Activated CD4-positive, alpha-beta T cell treated with anti-CD3 and anti-CD28 coated beads, Interleukin-2, amount 50 U/mL, for 48 hours (primary cell): ENCODE measurements at places on chromosomes 5 and 9.

- DNase-seq: no peak
Measured at GRCh38 chr5:149338364-149338763, 6.9 kb upstream of the GRPEL2 start.

DNA sequence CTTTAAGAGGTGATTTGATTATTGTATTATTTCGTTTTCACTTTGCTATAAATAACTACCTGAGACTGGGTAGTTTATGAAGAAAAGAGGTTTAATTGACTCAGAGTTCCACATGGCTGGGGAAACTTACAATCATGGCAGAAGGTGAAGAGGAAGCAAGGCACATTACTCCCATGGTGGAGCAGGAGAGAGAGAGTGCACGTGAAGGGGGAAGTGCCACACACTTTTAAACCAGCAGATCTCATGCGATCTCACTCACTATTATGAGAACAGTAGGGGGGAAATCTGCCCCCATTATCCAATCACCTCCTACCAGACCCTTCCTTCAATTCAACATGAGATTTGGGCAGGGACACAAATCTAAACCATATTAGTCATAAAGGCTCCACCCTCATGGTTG, 36.1 kb upstream of the NDFIP1 start:
- DNase-seq: no peak

DNA sequence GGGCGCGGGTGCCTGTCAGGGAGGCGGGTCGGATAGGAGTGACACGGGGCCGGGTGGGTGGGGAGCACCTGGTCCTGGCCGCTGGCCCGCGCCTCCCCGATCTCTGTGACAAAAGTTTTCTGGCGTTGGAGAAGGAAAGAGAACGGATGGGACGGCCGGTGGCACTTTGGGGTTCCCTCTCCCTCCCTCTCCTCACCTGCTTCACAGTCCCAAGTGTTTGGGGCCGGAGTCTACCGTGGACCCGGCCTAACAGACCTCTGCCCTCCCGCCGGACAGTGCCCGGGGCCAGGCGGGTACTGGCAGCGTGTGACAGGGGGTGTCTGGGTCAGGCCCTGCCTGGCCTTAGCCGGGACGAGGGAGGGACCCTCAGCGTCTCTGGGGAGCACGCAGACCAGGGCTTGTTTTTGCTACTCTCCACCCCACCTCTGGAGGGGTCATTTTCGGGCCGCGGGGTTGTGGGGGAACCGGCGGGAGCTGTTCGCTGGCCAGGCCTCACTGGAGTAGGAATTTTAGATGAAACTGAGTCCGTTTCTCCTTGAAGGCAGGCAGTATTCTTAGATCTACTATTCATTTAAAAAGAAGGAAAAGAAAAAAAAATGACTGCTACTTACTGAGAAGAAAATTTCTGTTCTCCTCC, 1.7 kb downstream of the PRDM6 start:
- DNase-seq: no peak

DNA sequence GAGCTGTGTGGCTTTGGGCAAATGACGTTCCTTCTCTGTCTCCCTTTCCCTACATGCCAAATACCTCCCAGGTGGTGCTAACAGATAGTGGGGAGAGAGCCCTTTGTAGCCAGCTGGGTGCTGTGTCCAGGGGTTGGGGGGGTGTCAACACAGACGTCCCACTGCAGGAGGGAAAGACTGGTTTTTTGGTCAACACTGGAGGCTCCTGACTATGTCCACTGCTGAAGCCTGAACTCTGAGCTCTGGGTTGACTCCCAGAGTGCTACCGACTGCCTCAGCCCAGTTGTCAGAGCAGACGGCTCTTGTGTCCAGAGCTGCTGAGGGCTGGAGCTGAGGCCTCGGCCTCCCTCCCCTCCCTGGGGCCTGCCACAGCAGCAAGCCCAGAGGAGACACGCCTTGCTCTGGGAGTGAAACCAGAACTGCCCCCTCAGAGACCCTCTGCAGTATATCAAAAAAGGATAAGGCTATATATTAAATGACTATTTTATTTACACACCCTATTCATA, 14.8 kb upstream of the SLC25A51 start:
- no peak for DNase-seq

DNA sequence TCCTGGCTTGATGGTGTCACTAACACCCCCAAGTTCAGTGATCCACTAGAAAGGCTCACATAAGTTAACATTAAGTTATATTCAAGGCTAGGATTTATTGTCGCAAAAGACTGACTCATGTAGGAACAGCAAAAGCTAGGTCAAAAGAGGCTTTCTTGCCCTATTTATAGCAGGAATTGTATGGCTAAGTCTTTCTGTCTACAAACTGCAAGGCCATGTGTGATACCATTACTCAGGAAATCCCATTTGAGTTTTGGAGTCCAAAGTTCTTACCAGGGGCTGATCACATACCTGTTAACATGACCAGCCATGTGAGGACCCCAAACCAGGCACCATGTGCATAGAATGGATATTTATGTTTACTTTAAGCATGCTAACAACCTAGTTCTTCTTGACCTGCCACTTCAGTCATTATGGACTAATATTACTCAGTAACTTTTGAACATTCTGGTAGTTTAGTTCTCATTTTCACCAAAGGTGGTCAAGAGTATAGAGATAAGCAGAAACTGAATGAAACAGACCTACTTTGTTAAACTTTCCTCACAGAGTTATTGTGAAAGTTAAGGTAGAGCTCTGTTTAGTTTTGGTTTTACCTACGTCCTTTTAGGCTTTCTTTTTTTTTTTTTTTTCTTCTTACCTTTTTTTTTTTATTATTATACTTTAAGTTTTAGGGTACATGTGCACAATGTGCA, 281.1 kb downstream of the FER start:
- no peak for DNase-seq

GRCh38 chr5:54281960-54282692, 28.2 kb downstream of the ARL15 start:
- DNase-seq: no peak

DNA sequence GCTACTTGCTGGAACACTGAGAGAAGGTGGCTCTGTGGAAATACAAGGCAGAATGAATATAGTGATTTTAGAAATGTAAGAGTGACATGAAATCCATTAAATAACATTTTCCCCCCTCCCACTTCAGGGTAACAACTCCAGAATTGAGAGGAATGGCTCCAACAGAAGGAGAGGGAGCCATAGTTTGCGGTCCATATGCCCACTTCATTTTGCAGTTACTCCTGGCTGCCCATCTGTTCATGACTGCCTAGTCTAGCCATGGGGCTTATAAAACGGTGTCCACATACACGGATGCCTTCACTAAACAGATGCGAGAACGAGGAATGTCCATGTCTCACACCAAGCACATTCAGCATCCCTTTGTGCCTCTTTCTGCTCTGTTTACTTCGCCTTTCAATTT, 186.7 kb downstream of the TMEM38B start:
- no peak for DNase-seq

DNA sequence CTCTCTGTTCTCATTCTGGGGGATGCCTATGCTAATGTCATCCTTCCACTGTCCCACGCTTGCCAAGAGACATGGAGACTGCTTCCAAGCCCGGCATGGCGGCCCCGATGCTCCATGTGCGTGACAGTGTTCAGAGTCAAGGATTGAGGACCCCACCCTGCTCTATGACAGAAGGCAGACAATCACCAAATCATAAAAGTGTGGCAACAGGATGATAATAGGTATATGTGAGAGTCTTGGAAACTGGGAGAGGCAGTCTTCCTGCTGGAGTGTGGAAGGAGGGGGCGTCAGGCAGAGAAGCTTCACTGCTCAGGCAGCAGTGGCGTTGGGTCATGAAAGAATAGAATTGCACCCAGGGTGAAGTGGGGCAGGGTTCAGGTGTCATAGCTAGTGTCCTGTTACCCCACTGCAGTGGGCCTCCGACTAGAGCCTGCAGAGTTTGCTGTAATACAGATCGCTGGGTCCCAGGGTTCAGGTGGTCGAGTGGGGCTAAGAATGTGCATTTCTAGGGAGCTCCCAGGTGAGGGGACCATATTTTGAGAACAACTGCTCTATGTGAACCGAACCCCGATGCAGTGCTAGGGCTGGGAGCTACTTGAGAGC, 12.5 kb upstream of the GADD45G start:
- DNase-seq: no peak

- DNase-seq: peak; percentile 86
Measured at GRCh38 chr9:133406480-133407307, 11.1 kb downstream of the REXO4 start.

DNA sequence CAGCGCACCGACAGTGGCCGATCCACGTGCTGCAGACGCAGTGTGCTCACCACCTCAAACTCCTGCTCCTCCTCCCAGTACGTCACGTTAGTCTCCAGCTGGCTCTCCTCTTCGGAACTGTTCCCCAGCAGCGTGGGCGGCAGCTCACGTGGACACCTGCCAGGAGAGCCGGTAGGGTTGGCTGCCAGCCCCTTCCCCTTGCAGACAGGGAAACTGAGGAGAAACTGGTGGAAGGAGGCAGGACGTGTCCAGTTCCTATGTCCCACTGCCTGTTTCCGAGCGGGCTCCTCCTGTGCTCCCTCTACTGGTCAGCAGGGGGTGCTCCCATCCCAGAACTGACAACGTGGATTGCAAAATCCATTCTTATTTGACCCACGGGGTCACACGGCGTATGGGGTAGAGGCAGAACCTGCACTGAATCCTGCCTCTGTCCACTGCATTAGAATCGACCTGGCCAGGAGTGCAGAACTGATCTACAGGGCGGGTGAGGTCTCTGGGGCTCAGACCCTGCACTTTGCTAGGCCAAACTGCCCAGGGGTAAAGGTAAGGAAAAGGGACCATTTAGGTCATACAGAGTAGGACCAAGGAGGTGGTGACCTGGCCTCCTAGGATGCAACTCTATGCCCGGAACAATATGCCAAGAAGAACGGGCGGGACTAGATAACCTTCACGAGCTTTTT, 25.7 kb downstream of the PDGFRB start:
- peak; percentile 55 for DNase-seq

DNA sequence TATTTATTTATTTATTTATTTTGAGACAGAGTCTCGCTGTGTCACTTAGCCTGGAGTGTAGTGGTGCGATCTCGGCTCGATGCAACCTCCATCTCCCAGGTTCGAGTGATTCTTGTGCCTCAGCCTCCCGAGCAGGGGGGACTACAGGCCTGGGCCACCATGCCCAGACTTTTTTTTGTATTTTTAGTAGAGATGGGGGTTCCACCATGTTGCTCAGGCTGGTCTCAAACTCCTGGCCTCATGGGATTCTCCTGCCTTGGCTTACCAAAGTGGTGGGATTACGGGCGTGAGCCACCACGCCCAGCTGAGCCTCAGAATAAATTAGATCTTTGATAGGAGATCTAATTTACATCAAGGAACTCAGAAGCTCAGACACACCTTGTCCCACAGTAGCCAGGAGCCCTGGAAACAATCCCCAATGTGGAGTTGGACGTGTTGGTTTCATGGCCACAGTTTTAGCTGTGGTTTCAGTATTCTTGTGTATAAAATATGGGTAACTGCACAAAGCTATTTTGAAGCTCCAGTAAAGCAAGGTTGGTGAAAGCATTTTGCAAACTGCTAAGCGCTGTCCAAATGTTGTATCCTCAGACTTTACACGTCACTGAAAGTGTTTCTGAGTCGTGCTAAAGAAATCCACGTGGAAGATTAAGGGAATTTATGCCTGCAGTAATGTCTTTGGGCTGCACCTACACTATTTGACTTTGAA, 3.0 kb upstream of the HNRNPAB start:
- DNase-seq: no peak

GRCh38 chr5:146426853-146427618, 20.1 kb upstream of the TCERG1 start:
- DNase-seq: no peak

DNA sequence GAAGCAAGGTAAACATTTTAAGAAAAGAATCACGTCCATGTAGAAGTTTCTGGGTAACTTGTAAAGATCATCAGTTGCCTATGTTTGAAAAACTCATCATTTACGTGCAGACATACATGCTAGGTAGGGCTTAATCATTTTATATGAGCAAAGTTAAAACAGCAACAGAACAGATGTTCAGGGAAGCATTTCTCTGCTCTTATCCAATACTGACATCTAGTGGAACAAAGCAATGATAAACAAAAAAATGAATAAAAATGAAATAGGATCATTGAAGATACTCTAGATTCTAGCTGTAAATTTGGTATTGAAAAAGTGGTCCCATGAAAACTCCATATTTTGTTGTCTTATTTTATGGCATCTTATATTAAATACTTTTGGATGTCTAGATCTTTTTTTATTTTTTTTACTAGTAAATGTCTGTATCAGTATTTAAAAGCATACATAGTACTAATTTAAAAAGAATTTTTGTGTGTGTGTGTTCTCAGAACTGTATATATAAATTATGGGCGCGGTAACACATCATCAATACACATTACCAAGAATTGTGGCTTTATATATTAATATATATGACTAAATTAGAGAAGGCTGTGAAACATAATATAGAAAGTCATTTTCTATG, 1050.2 kb downstream of the CDH12 start:
- no peak for DNase-seq

GRCh38 chr9:98550206-98550820, 158.4 kb downstream of the GABBR2 start:
- DNase-seq: no peak

GRCh38 chr9:68685213-68685612, 19.8 kb upstream of the PIP5K1B start:
- no peak for DNase-seq

DNA sequence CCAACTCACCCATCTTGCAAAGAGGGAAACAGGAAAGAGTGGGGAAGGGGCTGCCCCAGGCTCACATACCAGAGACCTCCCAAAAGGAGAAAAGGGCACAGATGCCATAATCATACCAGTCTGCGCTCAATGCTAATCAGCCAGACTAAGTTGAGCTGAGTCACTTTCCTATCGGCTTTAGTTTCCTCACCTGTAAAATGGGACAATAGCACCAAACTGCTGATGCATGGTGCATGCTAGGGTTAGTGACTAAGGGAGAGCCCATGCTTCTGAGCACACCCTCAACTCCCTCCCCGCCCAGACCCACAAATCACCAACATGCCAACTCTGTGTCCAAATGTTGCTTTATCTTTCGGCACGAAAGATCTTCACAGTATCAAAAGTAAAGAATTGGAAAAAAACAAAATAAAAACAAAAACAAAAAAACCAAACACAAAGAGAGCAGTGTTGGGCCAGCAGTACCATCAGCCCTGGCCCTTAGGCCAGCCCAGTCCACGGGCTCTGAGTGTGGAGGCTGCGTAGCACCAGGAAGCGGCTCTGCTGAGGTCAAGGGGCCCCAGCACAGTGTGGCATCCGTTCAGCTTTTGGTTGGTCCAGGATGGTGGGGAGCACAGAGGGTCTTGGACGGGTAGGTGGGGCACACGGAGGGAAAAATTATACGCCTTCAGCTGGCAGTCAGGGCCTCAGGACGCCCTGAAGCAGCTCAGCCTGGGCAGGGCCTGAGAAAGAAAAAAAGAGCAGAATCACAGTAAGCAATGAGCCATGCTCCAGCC, 2.9 kb upstream of the DDX41 start:
- DNase-seq: no peak
